Calu3 (cell line): ENCODE measurements at places on chromosomes 6 and 20.

DNA sequence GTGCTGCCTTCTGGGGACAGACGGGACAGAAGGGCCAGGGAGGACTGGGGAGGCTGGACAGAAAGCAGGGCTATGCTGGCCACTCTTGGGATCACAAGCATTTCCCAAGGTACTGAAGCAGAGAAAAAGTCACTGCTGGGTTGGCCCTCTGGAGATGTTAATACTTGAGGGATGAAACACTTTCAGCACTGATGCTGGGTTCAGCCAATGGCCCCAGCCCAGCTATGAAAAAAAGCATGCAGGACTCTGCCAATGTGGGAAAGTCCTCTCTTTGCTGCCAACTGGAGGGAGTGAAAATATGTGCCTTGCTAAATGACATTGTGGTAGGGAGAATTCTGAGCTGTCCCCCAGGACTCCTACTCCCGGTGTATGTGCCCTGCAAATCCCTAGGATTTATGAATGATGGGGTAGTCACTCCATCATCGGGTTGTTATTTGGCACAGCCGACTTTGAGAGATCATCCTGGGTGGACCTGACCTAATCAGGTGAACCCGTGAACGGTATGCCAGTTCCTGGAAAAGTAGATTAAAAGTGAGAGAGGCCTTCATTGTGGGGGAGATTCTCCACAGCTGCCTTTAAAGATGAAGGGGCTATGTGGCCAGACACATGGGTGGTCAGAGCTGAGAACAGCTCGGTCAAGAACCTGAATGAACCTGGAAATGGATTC, 119.9 kb upstream of the TRAF3IP2 start:
- DNase-seq: no peak

DNA sequence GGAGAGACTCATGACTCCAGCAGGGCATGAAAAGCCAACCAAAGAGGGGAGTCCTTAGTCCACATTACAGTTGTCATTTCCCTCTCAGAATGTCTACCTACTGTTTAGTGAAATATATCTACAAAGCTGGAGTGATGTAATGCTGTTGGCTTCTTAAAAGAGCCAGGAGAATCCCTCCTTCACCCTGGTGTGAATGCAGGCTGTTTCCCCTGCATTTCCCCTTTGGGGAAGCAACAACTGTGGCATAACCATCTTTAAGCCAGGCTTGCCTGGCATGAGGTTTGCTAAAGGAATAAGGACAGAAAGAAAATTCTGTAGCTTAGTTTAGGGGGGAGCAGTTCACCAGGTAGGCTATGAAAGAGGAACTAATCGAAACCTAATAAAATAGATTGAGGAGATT, 129.5 kb downstream of the CRYBG1 start:
- no peak for DNase-seq

DNA sequence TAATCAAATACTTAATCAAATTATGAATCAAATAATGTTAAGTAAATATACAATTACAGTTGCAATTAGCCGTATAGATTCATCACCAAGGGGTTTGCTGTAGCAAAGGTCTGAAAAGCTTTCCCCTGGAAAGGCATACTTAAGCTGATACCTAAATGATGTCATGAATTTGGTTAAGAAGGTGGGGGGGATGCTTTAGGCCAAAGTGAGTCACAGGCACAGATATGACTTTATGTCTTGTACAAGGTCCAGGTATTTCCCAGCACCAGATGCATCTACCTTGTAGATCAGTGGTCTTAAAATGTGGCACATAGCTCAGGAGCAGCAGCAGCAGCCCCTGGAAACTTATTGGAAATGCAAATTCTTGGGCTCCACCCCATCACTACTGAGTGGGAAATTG, 557.3 kb upstream of the CDH4 start:
- no peak for DNase-seq

DNA sequence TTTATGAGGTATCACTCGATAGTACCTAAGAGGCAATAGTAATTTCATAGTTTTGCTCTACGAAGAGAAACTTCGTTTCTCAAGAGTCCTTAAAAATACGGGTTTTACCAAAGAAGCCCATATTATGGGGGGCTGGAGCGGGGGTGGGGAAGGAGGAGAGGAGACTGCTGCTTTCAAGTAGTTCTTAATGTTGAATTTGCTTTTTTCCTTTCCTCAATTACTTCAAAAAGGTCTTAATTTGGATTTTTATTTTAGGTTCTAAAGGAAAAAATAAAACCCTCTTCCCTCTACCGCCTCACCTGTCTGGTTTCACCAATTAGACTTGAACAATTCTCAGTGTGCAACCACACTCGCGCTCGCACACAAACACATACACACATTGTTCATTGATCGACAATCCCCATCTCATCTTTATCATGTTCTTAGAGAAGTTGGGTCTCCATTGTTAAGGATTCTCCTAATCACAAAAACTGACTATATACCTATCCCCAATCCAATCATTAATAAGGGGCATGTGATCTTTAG, 97.2 kb downstream of the HFE start:
- no peak for DNase-seq

DNA sequence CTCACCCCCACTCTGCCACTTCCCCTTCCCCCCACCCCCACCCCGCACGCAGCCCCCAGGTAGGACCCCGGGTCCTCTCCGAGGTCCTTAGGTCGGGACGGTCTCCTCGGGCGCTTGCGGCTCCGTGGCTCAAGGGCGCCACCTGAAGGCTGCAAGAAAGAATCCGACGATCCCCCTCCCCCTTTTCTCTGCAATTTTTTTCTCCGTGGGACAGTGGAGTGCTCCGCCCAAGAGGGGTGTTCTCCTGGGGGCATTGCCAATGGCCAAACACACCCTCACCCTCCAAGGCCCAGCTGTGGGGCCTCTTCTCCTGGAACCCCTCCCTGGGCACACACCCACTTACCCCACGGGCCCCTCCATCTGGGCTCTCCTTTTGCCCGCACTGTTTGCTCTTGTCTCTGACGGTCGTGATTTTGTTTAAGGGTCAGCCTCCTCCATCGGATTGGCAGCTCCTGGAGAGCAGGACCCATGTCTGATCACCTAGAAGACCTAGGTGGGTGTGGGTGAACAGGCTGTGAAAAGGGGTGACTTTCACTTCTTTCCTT, 1.1 kb upstream of the TMEM74B start:
- peak; percentile 54 for DNase-seq

- DNase-seq: no peak
These were observed 228.6 kb downstream of the ZNF217 start for GRCh38 chr20:53365076-53365475.

DNA sequence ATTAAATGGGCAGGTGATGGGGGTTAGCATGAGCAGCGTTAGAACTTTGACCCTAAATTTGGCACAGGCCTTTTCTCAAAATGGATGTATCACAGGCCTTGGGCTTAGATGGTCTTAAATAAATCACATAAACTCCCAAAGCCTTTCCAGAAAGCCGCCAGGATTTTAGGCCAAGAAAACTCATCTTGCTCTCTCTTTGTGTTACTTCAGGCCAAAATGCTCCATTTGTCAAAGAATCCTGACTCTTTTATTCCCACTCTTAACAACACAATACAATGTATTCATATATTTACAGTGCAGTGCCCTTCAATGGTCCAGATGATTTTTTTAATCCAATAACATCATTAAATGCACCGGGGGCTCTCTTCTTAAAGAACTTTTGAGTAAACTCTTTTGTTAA, 5.9 kb upstream of the TCP11 start:
- DNase-seq: no peak

- DNase-seq: no peak
These were observed 306.6 kb upstream of the ECI2 start for GRCh38 chr6:4441981-4442434.

DNA sequence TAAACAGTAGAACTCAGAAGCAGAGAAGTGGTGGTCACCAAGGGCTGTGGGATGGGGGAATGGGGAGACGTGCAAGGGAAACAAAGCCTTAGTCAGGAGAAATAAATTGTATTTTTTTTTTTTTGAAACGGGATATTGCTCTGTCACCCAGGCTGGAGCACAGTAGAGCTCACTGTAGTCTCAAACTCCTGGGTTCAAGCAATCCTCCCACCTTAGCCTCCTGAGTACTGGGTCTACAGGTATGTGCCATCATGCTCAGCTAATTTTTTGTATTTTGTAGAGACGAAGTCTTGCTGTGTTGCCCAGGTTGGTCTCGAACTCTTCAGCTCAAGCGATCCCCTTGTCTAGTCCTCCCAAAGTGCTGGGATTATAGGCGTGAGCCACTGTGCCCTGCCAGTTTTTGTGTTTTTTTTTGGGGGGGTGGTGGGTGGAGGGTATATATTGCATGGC, 3.4 kb downstream of the HSPA1B start:
- no peak for DNase-seq
